Spleen (tissue), 13 donors: ENCODE measurements at places on chromosomes 7 and 10. TPM values are rescaled to one million over a fixed set of nuclear protein-coding genes. Genes with fewer than 3 reads are reported as not detected.

DNA sequence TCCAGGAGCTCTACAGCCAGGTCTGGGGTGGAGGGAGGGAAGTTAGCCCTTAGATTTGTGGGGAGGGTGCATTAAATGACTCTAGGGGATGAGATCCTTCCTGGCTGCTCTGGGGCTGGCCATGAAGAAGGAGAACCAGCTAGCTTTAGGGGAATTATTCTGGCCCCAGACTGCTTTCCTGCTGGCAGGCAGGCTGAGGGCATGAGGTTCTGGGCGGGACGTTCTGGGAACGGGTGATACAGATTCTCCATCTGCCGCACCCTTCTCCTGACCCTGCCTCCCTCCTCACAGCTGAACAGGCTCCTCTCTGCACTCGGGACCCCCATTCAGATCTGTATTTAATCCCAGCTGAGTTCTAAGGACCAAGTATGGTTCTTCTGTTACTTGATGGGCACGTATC lies 23.9 kb downstream of the GOLGA7B start:
- no peak for DNase-seq
- no peak overlapping the region for H3K27ac ChIP-seq
- H3K4me1 ChIP-seq = peaks cover 8% of the 10 kb centered on the region

SPDYE9 gene
- not detected for total RNA-seq

- H3K4me3 ChIP-seq = no peak overlapping the region
- no peaks in the 10 kb centered on the region for H3K36me3 ChIP-seq
- no peak for DNase-seq
- H3K27me3 ChIP-seq = no peaks in the 10 kb centered on the region
Measured at GRCh38 chr7:115914951-115915350, 115.6 kb downstream of the TFEC start.

- no peaks in the 10 kb centered on the region for H3K27me3 ChIP-seq
- no peak overlapping the region for H3K27ac ChIP-seq
- H3K36me3 ChIP-seq = no peaks in the 10 kb centered on the region
- DNase-seq = no peak
- peaks cover 12% of the 10 kb centered on the region for H3K4me1 ChIP-seq
Measured at GRCh38 chr10:79542626-79543025, 17.6 kb downstream of the SFTPA2 start.

GRCh38 chr10:82150123-82150900 lies 275.3 kb downstream of the NRG3 start:
- no peaks in the 10 kb centered on the region for H3K4me1 ChIP-seq
- no peak for DNase-seq
- H3K27me3 ChIP-seq = no peaks in the 10 kb centered on the region
- H3K36me3 ChIP-seq = no peaks in the 10 kb centered on the region
- no peak overlapping the region for H3K4me3 ChIP-seq

DNA sequence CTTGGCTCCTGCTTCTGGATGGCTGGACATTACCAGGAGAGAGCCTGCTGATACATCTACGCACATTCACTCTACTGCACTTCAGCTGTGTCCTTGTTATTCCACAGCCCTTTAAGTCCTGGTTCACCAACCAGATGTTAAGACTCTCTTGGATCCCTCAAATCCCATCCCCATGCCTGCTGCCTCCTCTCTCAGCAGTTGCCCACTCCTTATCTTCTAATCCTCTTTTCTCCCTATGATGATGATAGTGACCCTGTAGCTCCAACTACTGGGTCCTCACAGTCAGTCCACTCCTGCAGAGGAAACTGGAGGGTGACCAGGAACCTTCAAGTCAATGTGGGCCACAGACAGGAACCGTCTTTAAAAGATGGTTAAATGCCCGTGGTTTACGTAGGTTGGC lies 96.3 kb upstream of the PDCD4 start:
- no peaks in the 10 kb centered on the region for H3K36me3 ChIP-seq
- H3K27me3 ChIP-seq = no peaks in the 10 kb centered on the region
- H3K4me3 ChIP-seq = no peak overlapping the region
- DNase-seq = no peak

DNA sequence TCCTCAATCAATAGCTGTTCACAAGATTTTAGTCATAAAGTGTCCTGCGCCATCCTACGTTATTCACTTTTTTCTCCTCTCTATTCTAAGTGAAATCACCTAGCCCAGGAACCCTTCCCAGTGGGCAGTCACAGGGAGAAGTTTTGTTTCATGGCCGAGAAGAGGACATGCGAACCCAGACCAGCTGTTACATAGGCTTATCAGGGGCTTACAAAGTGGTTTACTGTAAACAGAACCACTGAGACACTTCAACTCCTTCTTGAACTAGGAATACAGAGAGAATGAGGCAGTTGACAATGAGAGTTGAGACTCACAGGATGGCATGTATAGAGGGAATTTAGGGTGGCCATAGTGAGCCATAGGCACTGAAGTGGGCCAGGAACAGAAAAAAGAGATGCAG lies 246.9 kb upstream of the GLI3 start:
- no peaks in the 10 kb centered on the region for H3K27me3 ChIP-seq
- no peaks in the 10 kb centered on the region for H3K36me3 ChIP-seq
- H3K4me3 ChIP-seq = no peak overlapping the region
- no peak for DNase-seq
